COLO829 (cell line): ENCODE measurements at places on chromosomes 1 and 21.

DNA sequence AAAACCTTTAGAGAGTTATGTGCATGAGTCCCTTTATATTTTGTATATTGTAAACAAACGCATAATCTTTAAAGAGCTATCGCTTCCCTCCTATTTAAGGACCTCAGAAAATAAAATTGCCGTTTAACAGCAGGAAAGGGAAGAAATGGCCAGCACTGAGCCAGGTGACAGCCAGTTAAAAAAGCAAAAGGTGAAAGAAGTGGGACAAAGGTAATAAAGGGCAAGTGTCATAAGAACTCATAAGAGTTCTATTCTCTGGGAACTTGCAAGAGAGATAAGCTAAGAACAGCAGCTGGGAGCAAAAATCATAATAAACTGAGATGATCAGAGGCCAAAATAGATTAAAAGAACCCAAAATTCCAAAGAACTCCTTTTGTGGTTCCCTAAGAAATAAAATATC, 520.9 kb upstream of the PKN2 start:
- no peak for DNase-seq

DNA sequence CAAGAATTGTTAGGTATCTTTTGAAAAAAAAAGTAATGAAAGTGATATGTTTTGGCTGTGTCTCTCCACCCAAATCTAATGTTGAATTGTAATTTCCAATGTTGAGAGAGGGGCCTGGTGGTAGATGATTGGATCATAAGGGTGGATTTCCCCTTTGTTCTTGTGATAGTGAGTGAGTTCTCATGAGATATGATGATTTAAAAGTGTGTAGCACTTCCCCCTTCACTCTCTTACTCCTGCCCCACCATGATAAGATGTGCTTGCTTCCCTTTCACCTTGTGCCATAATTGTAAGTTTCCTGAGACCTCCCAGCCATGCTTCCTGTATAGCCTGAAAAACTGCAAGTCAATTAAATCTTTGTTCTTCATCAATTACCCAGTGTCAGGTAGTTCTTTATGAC, 70.7 kb downstream of the XCL2 start:
- no peak for DNase-seq

DNA sequence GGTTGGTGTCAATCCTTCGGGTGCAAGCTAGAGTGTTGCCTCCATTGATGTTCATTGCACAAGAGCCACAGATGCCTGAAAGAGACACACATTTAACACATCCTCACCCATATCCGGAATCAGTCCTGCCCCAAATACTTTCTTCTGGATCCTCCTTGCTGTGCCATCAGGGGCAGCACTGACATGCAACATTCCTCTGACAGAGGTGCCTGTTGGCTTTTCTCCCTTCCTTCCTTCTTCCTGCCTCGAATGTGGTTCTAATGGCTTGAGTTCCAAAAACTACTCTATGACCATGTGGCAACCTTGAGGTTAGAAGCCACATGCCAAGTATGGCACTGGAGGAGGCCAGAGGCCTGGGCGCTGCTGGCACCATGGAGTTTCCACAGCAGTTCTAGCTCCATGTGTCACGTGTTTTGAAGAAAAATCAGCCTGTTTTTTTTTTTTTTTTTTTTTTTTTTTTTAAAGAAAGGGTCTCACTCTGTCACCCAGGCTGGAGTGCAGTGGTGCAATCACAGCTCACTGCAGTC, 17.0 kb upstream of the ATP13A2 start:
- no peak for DNase-seq

- DNase-seq = no peak
Measured at GRCh38 chr1:94792473-94793295, 27.5 kb upstream of the SLC44A3 start.

GRCh38 chr1:186491336-186491735, 30.4 kb upstream of the PDC start:
- DNase-seq = no peak

- DNase-seq = no peak
Measured at GRCh38 chr21:43590194-43590593, 69.1 kb downstream of the HSF2BP start.

DNA sequence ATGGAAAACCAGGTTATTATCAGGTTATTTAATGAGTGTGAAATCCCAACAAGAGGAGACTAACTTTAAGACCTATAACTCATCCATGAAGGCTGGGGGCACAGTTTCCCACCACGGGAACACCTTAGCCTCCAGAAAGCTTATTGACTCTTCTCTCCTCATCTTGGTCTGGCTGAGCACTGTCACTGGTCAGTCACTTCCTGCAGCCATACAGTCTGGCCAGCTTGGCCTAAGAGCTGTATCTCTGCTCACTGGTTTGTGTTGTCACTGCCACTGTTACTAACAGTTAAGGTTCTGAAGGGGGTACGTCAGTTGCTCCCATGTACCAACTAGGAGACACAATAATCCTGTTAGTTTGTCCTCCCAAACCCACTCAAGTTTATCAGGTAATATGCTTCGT, 16.7 kb upstream of the DDAH1 start:
- no peak for DNase-seq

- DNase-seq = no peak
Measured at GRCh38 chr1:56002231-56002630, 577.1 kb downstream of the PLPP3 start.

GRCh38 chr1:235882816-235883215, 16.1 kb upstream of the LYST start:
- DNase-seq = no peak

DNA sequence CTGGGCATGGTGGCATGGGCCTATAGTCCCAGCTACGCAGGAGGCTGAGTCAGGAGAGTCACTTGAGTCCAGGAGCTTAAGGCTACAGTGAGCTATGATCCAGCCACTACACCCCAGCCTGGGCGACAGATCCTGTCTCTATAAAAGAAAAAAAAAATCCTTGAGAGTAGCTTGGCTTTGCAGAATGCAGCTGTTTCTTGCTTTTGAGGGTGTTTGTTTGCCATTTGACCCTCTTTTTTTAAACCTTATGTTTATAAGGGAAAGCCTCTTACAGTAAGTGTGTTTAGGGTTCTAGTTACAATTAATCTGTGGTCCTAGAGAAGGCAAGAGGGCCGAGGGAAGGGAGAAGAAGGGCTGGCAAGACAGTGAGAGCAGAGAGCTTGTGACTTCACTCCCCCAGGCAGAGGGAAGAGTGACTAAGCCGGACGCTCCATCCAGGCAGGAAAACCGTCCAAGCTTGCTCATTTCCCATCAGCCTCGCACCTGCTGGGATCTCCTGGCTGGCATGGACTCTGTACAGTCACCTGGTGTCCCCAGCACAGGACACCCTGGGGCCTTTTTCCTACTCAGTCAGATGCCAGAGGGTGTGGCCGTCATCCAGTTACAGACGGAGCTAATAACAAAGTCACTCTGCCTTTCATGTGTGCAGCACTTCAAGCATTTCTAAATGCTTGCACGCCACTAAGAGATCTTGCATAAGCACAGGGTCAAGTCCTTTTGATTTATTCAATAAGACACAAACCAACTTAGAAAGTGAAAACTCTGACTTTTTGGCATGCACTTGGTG, 55.5 kb upstream of the PSEN2 start:
- peak; percentile 73 for DNase-seq

- DNase-seq = no peak
Measured at GRCh38 chr1:56585985-56586384, 6.6 kb upstream of the PLPP3 start.

- DNase-seq = no peak
Measured at GRCh38 chr1:68015971-68016370, 34.5 kb downstream of the DIRAS3 start.

DNA sequence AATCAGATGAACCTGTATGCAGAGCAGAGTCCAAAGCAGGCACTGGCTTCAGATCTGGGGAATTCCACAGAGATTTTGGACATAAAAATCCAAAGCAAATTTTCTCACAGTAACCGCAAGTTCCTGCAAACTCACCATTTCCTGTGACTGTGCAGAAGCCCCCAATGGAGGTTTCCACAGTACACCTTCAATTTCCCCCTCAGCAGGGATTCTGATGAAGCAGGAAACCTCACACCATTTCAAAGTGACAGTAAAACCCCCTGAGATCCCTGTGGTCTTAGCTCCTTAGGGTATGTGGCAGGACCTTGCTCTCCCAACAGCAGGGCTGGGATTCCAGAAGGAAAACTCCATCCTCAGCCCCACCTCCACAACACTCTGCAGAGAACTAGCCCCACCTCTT, 6.0 kb upstream of the TGFBR3 start:
- DNase-seq = no peak

GRCh38 chr1:92123868-92124267, 43.7 kb downstream of the BTBD8 start:
- no peak for DNase-seq

- DNase-seq = no peak
Measured at GRCh38 chr1:227815468-227816409, at the start of gene PRSS38. TSS of gene PRSS38 (plus strand) at chr1:227815675. CDS start at chr1:227815717, 42 bp downstream.

- DNase-seq = peak; percentile 85
Measured at GRCh38 chr1:63698001-63698838, 75.6 kb upstream of the ROR1 start.

DNA sequence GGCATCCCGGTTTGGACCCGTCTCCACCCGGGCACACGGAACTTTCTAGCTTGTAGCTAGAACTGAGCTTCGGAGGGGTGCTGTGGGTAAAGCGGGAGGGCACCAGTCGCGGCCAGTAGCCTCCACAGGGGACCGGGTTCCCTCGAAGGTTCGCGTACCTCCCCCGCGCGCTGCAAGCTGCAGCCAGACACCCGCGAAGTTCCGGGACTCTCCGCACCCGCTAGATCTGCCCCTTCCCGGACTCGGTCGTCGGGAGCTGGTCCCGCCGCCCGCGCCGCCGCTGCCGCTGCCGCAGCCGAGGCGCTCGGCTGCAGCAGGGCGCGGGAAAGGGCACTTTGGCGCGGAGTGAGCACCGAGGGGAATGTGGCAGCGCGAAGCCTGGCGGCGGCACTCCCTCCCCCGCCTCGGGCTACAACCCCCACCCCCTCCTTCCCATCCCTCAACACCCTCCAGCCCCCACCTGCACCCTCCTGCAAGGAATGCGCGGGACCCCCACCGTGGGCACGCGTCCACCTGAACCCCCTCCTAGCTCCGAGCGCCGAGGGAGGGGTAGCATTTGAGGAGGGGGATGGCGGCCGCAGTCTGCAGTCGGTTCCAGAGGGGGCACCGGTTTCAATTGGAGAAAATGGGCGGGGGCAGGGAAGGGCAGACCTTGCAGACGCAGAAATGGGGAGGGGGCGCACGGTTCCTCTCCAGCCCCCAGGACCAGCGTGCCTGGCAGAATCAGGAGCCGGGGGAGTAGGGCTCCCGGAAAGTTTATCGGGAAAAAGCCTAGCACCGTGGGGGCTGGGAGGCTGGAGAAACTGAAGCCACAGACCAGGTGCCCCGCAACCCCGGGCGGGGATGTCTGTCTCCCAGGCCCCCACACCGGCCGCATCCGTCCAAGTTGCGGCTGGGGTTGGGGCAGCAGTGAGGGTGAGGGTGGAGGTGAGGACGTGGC, 968 bp downstream of the CSMD2 start:
- no peak for DNase-seq

- no peak for DNase-seq
Measured at GRCh38 chr1:170885551-170885950, 49.8 kb upstream of the MROH9 start.

DNA sequence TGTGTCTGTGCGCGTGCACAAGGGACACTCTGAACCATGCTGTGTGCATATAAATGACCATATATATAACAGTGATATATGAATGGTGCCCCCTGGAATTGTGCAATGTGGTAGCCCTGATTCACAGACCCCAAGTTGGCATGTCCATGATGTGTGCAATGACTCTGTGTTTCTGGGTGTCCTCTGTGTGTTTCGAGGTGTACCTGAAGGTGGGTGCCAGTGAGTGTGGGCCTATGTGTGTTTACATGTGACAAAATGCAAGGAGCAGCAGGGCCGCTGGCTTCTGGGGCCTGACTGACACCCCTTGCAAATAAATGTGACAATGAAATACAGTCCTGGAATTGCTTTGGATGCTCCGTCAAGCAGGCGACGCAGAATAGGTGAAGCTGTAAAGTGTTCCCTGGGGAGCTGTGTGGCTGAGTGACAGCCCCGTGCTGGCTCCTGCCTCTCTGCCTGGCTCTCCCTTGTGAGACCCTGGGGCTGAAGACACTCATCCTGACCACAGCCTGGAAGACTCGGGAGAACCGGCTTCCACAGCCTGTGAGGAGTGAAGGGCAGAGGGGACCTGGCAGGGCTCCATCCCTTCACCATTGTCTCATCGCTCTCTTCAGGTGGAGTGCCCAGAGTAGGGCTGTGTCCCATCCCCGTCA, 38.2 kb upstream of the CSF3R start:
- DNase-seq = no peak

DNA sequence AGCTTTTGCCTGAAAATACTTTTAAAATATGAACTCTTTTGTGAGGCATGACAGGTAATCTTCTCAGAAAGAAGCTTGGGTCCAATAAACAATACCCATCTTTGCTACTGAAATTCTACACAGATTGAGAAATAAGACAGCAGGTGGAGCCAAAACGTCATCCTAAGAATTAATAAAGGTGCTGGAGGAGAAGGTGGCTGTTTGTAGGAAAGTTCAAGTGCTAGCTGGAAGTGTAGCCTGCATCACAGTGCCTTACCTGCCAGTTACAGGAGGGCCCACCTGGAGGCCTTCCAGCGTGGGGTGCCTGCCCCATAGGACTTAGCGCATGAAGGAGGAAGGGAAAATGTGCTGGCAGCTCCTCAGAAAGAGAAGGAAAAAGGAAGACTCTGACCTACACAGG, 93.7 kb downstream of the TTC3 start:
- no peak for DNase-seq

- peak; percentile 21 for DNase-seq
Measured at GRCh38 chr21:17089091-17089491, 423.8 kb upstream of the CXADR start.

- no peak for DNase-seq
Measured at GRCh38 chr1:41373373-41373772, 12.1 kb downstream of the FOXO6 start.

DNA sequence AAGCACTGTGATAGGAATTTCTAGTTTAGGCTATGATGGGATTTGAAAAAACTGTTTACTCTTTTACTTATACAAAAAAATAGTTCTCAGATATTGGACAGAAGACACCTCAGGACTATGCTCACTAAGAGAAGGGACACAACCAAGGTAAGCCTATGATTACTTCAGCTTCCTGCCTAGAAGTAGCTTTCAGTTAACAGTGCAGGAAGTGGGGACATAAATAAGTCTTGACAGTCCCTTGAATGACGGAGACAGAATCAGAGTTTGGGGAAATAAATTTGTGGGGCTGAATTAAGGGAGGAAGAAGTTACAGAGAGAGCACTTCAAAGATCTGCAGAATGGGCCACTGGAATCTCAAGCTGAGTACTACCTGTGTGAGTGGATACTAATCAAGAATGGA, 53.8 kb upstream of the OLFM3 start:
- DNase-seq = no peak

DNA sequence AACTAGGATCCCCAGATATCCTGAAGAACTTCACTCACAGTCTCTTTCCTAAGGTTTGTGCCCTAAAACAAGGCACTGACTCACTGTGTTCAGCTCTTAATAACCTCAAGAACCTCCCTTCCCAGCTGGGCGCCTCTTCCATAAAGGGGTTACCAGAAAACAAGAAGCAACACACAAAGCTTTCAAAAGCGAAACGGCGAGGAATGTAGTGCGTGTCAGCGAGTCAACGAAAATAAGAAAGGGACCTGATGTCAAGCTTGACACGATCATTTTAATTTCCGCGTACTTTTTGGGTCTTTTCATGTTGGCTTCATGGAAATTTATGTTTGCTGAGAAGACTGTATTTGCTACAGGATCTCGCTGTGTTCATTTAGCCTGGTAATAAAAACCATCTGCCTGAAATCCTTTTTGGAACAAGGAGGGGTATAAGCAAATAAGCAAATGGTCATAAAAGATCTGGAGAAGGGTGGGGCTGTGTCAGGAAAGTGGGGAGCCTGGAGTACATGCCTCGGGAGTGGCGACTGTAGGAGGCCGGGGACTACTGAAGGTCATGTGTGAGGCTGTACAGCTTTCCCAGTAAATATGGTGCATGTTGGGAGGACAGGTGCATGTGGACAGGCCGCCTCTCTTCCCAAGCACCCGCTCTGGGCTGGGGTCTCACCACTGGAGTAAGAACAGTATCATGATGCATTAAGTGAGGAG, 11.4 kb upstream of the CLDN14 start:
- no peak for DNase-seq
